ENCODE measurements at places on chromosomes 7 and 10. TPM values are rescaled to one million over a fixed set of nuclear protein-coding genes. Genes with fewer than 3 reads are reported as not detected.

TMEM213 gene
- total RNA-seq: not detected

MEIG1 gene
- 0.58 TPM for total RNA-seq

DNA sequence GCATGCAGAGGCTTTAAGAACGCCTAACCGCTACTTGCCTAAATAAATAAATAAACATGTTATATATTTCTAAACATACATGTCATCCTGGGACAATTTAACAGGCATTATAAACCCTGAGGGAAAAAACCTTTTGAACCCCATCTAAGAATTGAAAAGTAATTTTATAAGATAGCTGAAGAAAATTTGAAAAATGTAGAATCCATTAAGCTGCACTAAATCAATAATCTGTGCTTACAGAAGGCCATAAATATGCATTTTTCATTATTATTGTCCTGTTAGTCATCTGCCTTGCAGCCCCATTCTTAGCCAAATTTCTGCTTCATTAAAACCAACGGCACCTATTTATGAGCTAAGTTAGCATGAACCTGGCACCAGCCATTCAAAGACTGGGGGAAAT, 24.2 kb downstream of the LYZL1 start:
- H3K27ac ChIP-seq: no peak overlapping the region
- H3K4me1 ChIP-seq: no peaks in the 10 kb centered on the region
- H3K4me3 ChIP-seq: no peak overlapping the region
- no peaks in the 10 kb centered on the region for H3K36me3 ChIP-seq

GRB10 gene
- 10.3 TPM for total RNA-seq

GRCh38 chr7:80924090-80924489, 5.2 kb upstream of the SEMA3C start:
- no peak for DNase-seq
- no peak overlapping the region for H3K4me3 ChIP-seq
- H3K27ac ChIP-seq: peak overlapping the region; percentile 87
- H3K4me1 ChIP-seq: peaks cover 6% of the 10 kb centered on the region
- H3K36me3 ChIP-seq: no peaks in the 10 kb centered on the region

GRCh38 chr7:108345710-108346336, 110.4 kb downstream of the NRCAM start:
- no peaks in the 10 kb centered on the region for H3K4me1 ChIP-seq
- no peak overlapping the region for H3K27ac ChIP-seq
- no peak for DNase-seq
- no peaks in the 10 kb centered on the region for H3K36me3 ChIP-seq

- no peaks in the 10 kb centered on the region for H3K27me3 ChIP-seq
- no peaks in the 10 kb centered on the region for H3K4me1 ChIP-seq
- no peak overlapping the region for H3K27ac ChIP-seq
- no peaks in the 10 kb centered on the region for H3K36me3 ChIP-seq
- H3K4me3 ChIP-seq: no peak overlapping the region
These were observed 6.5 kb downstream of the INHBA start for GRCh38 chr7:41696323-41696916.

GRCh38 chr7:37391791-37392672, 56.6 kb downstream of the ELMO1 start:
- no peaks in the 10 kb centered on the region for H3K4me1 ChIP-seq
- no peaks in the 10 kb centered on the region for H3K27me3 ChIP-seq
- DNase-seq: no peak
- H3K36me3 ChIP-seq: no peaks in the 10 kb centered on the region
- H3K27ac ChIP-seq: no peak overlapping the region

GRCh38 chr7:74010407-74010806, 17.6 kb upstream of the ELN start:
- H3K27me3 ChIP-seq: no peaks in the 10 kb centered on the region
- no peaks in the 10 kb centered on the region for H3K36me3 ChIP-seq
- no peak overlapping the region for H3K4me3 ChIP-seq
- H3K27ac ChIP-seq: no peak overlapping the region
- DNase-seq: no peak

GRCh38 chr7:130982160-130982638, 248.2 kb upstream of the KLF14 start:
- H3K36me3 ChIP-seq: no peaks in the 10 kb centered on the region
- peak overlapping the region; percentile 2 for H3K27ac ChIP-seq

- H3K4me1 ChIP-seq: no peaks in the 10 kb centered on the region
- H3K27me3 ChIP-seq: no peaks in the 10 kb centered on the region
- no peak overlapping the region for H3K27ac ChIP-seq
These were observed 168.5 kb downstream of the NOC3L start for GRCh38 chr10:94194256-94194655.

DNA sequence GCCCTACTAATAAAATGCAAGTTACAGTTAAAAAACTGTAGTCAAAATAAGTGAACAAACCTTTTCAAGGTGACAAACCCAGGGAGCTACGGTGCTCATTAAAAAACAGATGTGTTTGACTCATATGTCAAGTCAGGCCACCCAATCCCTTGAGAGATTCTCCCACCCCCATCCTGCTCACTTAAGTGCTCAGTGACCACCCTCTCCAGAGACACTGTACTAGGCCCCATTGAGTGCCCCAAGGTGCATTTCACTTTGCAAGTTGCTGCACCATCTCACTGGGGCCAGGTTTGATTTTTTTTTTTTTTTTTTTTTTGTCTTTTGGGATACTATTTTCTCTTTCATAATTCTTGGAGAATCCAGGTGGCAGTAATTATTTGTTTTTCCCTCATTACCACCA, 1.9 kb downstream of the ERV3-1 start:
- H3K4me3 ChIP-seq: no peak overlapping the region
- H3K4me1 ChIP-seq: no peaks in the 10 kb centered on the region
- no peaks in the 10 kb centered on the region for H3K27me3 ChIP-seq

PTPRN2 gene
- total RNA-seq: 21.6 TPM

DNA sequence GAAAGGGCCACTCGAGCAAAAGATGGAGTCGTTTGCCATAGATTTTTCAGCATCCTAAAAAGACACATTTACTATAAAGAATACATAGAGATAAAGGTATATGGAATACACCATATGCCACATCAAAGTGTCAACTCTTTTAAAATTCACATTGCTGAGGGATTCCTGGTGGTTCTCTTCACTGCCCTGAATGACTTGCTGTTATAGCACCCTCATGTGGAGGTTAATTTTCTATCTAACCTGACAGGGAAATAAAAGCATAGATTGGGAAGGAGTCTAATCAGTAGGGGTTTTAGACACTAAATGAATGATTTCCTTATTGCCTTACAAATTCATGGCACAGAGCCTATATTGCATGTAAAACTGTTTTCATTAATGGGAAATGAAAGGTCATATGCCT, 25.9 kb downstream of the DNAH11 start:
- no peak overlapping the region for H3K4me3 ChIP-seq
- H3K27ac ChIP-seq: no peak overlapping the region
- no peaks in the 10 kb centered on the region for H3K4me1 ChIP-seq

ATOH7 gene
- total RNA-seq: 0.53 TPM

DNA sequence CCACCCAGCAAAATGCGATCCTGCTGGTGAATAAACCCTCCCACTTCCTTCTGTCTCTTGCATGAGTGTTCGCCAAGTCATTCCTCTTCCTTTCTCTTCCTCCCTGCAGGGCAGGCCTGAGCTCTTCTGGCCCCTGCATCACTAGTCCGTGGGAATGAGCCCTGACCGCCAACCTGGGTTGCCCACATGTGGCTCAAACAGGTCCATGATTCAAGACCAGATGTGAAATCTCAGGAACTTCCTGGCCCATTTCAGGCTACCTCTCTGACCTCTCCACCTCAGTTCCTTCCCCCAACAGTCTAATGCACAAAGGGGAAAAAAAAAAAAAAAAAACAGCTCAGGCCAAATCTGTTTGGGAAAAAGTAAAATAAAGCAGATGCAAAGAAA, 5.4 kb upstream of the YWHAG start:
- DNase-seq: peak; percentile 34
- peaks cover 8% of the 10 kb centered on the region for H3K4me1 ChIP-seq
- H3K27me3 ChIP-seq: no peaks in the 10 kb centered on the region
- no peaks in the 10 kb centered on the region for H3K36me3 ChIP-seq
- H3K4me3 ChIP-seq: no peak overlapping the region

- no peaks in the 10 kb centered on the region for H3K36me3 ChIP-seq
- H3K27ac ChIP-seq: no peak overlapping the region
- no peak for DNase-seq
These were observed 193.2 kb downstream of the AGMO start for GRCh38 chr7:15368653-15369052.

- DNase-seq: no peak
- H3K4me3 ChIP-seq: no peak overlapping the region
- no peaks in the 10 kb centered on the region for H3K4me1 ChIP-seq
These were observed 310.7 kb downstream of the GALNT17 start for GRCh38 chr7:71442492-71443190.

TCAF1 gene
- 39.5 TPM for total RNA-seq

GRCh38 chr10:120005207-120006201, 113.0 kb downstream of the SEC23IP start:
- H3K4me1 ChIP-seq: no peaks in the 10 kb centered on the region
- no peak overlapping the region for H3K4me3 ChIP-seq
- DNase-seq: no peak
- no peaks in the 10 kb centered on the region for H3K36me3 ChIP-seq
- no peak overlapping the region for H3K27ac ChIP-seq

- H3K27ac ChIP-seq: peak within 1 kb of the TSS; percentile 84
- H3K4me3 ChIP-seq: peak within 1 kb of the TSS; percentile 100
- peak; percentile 97 for DNase-seq
- H3K4me1 ChIP-seq: peaks cover 7% of the 10 kb centered on the region
- H3K36me3 ChIP-seq: no peaks in the 10 kb centered on the region
- no peaks in the 10 kb centered on the region for H3K27me3 ChIP-seq
These were observed at the start of the genes CPSF4 and PTCD1 for GRCh38 chr7:99438573-99439480. TSS of gene CPSF4 (plus strand) at chr7:99438943. CDS start at chr7:99439083, 140 bp downstream. TSS of gene PTCD1 (minus strand) at chr7:99438798. CDS start at chr7:99435242, 3,556 bp downstream.

- H3K4me3 ChIP-seq: no peak overlapping the region
- H3K4me1 ChIP-seq: no peaks in the 10 kb centered on the region
- H3K36me3 ChIP-seq: no peaks in the 10 kb centered on the region
- DNase-seq: no peak
- H3K27ac ChIP-seq: no peak overlapping the region
- no peaks in the 10 kb centered on the region for H3K27me3 ChIP-seq
These were observed 211.1 kb upstream of the IGFBP3 start for GRCh38 chr7:46131916-46132795.

AKR1E2 gene
- 8.6 TPM for total RNA-seq

GRCh38 chr10:58813573-58813972, 300.9 kb downstream of the BICC1 start:
- H3K27me3 ChIP-seq: no peaks in the 10 kb centered on the region
- no peak overlapping the region for H3K4me3 ChIP-seq
- H3K36me3 ChIP-seq: no peaks in the 10 kb centered on the region
- DNase-seq: no peak

DNA sequence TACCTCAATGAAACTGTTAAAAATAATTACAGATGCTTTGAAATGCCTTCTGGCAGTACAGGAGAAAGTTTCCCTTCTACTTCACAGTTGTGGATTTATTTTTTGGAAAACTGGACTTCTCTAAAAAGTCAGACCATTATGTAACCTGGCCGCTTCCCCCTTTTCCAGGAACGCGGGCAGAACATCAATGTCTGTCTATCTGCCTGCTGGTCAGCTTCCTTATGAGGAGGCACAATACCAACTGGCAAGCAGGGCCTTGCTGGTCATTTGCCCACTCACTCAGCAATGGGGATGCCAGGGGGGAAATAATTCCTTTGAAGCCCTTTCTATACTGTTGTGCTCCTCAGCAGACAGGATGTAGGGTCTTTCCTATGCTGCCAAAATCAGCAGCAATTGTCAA, 22.5 kb upstream of the ADRB1 start:
- no peak overlapping the region for H3K27ac ChIP-seq
- H3K4me3 ChIP-seq: no peak overlapping the region
- no peaks in the 10 kb centered on the region for H3K36me3 ChIP-seq
- peaks cover 4% of the 10 kb centered on the region for H3K4me1 ChIP-seq
- H3K27me3 ChIP-seq: no peaks in the 10 kb centered on the region

GRCh38 chr10:31720546-31720945, 208.1 kb downstream of the ARHGAP12 start:
- H3K27ac ChIP-seq: no peak overlapping the region
- H3K36me3 ChIP-seq: no peaks in the 10 kb centered on the region
- no peaks in the 10 kb centered on the region for H3K4me1 ChIP-seq
- no peak overlapping the region for H3K4me3 ChIP-seq
- H3K27me3 ChIP-seq: no peaks in the 10 kb centered on the region

DNA sequence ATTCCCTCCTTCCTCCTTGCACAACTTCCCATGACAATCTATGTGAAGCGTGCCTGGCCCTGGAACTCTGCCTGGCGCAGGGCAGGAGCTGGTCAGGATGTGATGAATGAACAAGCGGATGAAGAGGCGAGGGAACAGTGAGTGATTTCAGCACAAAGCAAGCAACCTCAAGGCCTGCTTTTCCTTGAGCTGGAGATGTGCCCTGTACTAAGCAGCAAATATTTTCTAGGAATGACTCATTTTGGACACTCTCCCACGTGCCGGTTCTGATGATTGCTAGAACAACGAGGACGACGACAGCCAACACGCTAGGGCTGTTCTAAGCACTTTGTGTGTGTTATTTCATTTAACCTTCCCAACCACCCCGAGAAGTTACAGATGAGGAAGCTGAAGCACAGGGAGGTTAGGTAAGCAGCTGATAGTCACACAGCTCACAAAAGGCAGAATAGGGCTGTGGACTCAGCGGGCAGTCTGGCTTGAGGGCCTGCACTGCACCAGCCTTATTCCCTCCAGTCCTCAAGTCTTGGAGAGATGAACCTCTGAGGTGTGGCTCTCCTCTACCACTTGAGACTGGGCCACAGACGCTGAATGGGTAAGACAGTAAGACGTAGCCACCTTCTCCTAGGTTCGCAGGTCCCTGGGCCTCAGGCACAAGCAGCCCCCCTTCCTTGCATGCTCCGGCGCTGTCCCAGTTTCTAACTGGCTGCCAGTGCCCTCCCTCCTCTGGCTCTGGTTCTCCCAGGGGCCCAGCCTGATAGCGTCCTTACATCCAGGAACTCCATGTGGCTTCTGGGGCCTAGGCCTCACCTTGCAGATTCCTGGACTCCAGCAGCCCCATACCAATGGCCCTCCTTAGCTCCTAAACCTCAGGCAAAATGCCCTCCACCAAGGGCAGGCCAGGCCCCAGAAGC, 59.0 kb downstream of the YKT6 start:
- H3K4me1 ChIP-seq: no peaks in the 10 kb centered on the region
- H3K27ac ChIP-seq: no peak overlapping the region
- H3K27me3 ChIP-seq: no peaks in the 10 kb centered on the region
- H3K4me3 ChIP-seq: no peak overlapping the region

FAM24B gene
- total RNA-seq: 4.3 TPM

HPS6 gene
- total RNA-seq: 26.6 TPM

All from colonic mucosa (tissue), 4 donors.